AG10803 (cell line): ENCODE measurements at places on chromosomes 13 and 19.

- DNase-seq, result no peak
Measured at GRCh38 chr19:38638461-38638860, 9.0 kb upstream of the ACTN4 start.

GRCh38 chr19:46376241-46377153 lies 29.6 kb downstream of the PPP5C start:
- no peak for DNase-seq

DNA sequence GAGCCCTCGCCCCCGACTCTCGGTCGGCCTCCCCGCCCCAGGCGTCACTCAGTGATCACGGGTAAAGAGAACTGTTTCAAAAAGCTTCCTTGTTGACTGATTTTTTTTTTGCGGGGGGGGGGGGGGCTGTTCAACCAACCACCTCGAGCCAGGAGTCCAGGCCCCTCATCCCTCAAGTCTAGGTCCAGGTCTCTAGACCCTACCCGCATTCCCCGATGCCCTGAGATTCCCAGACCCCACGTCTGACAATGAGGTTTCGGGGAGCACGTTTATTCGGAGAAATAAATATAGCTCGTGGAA lies 4.3 kb downstream of the HRC start:
- no peak for DNase-seq

DNA sequence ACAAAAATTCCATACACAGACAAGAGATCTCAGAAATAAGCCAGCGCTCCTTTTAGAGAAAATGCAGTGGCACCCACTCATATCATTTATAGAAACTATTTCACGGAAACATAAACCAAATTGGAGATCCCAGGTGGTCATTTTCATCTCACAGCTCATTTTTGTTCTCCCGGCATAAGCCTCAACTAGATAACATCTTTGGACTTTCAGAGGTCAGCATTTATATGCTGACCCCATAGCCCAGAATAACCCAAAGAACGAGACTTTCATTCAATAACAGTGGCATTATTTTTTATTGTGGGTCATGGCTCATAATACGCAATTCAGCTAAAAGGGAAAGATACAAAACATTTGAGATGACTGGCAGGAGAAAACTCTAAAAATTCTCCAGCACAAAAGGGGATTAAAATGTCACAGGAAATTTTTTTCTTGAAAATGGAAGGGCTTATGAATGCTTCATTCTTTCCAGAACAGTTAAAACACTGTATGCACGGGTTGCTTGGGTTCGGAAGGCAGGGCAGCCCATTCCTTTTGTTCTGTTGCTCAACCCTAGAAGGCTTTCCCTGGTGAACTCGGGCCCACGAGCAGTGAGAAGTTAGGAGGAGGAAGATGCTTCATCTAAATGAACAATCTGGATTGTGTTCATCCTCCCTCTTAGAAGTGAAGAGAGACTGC lies 24.0 kb downstream of the STARD13 start:
- DNase-seq, result no peak

GRCh38 chr19:19119325-19120237 lies 18.7 kb downstream of the TMEM161A start:
- no peak for DNase-seq

- peak; percentile 22 for DNase-seq
Measured at GRCh38 chr13:110137680-110138009, 169.3 kb downstream of the COL4A1 start.

GRCh38 chr19:17486545-17487240 lies 16.4 kb downstream of the SLC27A1 start:
- DNase-seq, result no peak

DNA sequence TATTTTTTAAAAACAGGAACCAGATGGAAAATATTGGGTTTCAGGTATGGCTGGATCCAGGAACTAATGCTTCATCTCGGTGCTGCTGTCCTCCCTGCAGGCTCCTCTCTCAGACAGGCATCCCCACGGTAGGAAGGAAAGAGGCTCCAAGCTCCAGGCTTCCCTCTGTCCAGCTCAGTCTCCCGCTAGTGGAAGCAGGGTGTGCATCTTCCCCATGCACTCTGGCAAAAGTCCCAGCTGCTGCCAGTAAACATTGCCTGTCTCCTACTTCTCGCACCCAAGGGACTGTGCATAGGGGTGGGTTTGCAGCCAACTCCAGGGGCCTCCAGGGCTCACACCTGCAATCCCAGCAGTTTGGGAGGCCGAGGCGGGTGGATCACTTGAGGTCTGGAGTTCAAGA lies 29.2 kb downstream of the IL12RB1 start:
- DNase-seq, result no peak

GRCh38 chr13:85529218-85529594 lies 270.0 kb downstream of the SLITRK6 start:
- peak; percentile 18 for DNase-seq

DNA sequence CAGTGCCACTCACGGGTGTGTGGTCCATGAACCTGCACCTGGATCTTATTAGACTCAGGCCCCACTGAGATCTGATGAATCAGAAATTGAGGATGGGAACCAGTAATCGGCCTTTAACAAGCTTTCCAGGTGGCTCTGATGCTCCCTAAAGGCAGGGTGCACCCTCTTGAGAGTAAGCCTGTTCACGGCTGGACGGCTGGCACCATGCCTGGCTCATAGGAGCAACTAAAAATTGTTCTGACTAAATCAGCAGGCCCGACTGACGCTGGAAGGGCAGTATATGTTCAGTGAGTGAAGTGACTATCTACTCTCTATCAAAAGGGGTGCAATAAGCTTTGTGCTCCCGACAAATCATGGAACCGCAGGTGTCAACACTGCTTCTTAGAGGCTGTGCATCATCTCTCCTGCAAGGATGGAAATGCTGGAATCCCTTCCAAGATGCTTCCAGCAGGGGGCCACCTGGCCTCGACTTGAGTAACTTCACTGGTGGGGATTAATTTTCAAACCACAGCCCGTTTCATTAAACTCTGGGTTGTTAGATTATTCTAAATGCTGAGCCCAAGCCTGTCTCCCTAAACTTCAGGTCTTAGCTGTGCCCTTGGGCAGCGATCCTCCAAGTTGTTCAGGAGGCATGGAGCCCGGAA lies 28.4 kb downstream of the TMTC4 start:
- DNase-seq, result peak; percentile 20

DNA sequence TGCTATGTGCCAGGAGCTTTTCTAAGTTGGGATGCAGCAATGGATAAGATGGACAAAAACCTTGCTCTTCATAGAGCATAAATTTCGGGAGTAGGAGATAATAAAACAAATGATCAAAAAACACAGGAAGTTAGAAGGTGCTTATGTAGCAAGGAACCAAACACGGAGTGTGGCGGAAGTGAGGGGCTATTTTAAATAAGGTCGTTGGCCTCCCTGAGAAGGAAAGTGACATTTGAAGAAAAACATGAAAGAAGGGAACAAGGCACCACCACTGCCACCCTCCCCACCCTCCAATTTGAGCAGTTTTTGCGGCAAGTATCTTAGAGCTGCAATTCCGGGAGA lies 3.2 kb upstream of the GSX1 start:
- DNase-seq, result no peak

DNA sequence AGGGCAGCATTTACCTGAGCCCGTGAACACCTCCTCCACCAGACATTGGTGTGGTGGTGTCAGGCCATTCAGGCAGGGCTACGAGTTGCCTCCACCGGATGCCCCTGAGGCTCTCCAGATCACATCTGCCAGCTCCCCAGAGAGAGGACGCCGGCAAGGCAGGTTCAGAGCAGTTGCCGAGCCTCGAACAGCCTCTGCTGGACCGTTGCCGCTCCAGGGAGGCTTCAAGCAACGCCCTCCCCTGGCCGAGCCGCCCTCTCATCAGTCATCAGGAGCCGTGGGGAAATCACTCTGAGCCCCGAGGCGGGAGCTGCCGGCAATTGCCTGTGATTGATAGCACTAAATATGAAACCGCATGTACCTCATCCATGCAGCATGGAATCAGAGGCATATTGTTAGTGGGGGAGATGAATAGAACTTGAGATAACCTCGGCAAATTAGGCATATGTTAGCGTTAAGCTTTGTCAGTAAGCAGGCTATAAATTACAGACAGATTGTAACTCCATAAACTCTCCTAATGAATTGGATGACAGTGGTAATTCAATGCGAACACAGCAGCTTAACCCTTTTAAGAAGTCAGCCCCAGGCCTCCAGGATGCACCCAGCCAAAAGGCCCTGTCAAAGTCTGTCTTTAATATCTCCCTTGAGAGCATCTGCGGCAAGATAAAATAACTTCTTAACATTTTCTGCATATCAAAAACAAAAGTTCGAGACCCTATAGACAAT lies 29.8 kb upstream of the SPACA7 start:
- DNase-seq, result no peak

DNA sequence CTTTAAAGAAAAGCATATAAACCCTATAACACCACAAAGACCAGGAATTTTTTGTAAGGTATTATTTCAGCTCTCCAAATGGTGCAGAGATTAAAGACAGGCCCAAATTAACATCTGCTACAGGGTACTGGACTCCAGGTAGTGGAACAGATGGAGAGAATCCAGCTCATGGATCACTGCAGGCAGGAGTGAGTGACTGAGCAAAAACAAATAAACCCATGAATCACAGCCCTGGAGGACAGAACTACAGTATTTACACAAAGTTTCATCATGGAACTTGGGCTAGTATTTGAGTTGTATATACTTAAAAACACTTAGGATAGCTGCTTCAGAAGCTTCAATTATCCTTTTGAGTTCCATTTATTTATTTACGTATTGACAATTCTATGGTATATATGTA lies 132.8 kb upstream of the SPRY2 start:
- DNase-seq, result no peak

- DNase-seq, result no peak
Measured at GRCh38 chr19:54459282-54460229, 4.0 kb downstream of the LENG9 start.

- no peak for DNase-seq
Measured at GRCh38 chr13:66469745-66470144, 760.4 kb downstream of the PCDH9 start.

DNA sequence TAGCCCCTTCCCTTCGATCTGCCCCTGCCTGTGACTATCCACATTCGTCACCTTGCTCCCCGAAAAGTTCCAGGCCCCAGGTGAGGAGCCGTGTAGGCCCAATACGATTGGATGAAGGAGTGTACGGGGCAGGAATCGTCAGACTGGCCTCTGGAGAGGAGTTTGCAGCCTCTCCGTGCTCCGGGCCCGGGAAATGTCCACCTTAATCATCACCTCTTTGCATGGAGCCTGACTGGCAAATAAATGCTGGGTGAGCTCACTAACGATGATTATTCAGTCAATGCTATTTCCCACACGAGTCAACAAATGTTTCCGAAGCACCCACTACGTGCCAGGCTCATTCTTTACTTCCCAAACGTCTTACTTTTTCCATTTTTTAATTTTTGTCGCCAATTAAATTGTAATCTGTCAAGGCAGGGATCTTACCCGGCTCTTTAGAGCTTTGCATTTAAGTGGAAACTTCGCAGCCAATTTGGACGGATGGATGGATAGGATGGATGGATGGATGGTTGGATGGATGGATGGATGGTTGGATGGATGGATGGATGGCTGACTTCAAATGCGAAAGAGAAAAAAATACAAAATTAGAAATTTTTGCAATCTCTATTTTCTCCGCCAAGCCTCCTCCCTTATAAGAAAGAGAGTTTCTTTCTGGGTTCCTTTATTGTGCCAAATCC lies 45.8 kb downstream of the TGDS start:
- DNase-seq, result peak; percentile 49

DNA sequence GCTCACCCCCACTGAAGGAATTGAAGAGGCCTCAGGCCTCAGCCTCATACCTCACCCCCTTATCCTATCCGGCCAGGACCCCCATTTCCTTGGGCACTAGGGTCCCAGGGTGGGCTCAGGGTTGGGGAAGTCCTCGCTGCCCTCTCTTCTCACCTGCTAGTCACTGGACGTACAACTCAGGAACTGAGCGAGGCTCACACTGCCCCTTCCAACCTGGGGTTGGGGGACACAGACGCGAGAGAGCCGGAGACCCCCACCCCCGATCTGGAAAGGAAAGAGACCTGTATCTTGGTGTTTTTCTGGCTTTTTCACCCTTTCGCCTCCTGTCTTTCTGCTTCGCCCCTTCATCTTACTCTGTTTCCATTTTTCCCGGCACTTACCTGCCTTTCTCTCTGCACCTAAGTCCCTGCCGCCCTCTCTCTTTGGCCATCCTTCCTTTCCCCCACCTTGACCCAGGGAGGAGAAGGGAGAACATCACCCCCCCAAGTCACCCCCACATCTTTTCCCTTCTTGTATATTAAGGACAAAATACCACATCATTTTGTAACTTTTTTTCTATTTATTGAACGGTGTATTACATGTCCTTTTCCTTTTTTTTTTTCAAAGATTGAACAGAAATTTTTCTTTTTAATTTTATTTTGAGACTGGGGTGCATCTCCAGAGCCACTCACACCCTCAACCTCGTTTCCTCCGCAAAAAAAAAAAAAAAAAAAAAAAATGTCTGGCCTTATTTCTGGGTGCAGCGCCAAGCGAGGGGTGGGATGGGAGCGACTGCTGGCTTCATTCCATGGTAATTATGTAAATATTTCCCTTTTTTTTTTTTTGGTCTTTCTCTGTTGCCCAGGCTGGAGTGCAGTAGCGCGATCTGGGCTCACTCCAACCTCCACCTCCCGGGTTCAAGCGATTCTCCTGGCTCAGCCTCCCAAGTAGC lies 36.6 kb downstream of the ZSWIM4 start:
- DNase-seq, result no peak

DNA sequence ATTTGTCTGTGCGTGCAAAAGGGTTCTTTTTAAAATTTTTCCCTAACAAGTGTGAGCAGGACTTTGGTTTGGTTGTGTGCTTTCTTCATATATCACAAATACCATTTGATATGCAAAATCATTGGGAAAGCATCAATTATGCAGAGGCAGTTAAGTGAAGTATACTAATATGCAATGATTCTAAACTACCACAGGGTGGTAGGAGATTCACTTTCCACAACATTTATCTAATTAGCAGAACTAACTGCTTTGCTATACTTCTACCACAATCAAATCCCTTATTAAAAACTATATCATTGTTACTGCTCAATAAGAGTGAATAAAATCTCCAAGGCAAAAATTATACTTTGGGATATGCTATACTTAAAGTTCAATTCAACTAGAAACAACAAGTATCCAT lies 2738.9 kb upstream of the PCDH20 start:
- peak; percentile 28 for DNase-seq

- peak; percentile 14 for DNase-seq
Measured at GRCh38 chr13:77874406-77874805, 44.2 kb downstream of the EDNRB start.

GRCh38 chr19:54448040-54448773 lies 792 bp upstream of the LENG8 start:
- peak; percentile 60 for DNase-seq

- DNase-seq, result no peak
Measured at GRCh38 chr19:55095260-55096060, 19.8 kb downstream of the EPS8L1 start.

DNA sequence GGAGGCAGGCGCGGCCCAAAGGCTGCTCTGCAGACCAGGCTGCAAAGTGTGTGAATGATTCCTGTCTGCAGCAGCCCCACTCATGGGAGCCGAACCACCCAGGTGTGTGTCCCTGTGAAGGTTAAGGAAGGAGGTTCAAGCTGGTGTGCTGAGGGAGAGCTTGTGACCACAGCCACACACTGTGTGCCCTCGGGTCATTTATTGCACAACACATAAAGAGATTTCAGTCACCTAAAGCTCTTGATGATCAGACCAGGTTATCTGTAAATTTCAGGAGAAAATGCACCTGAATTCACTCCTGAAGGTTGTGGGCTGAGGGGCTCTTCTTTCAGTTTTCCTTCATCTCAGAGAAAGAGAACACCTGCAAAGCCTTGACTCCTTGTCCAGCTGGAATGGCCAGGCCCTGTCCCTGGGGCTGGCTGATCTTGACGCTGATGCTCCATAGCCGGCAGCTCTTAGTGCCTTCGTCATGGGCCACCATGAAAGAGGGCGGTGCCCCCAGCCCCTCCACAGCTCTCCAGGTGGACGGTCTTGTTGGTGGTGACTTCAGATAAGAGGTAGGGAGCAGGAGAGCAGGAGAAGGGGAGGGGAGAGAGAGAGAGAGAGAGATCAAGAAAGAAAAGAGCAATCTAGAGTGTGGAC lies 110.8 kb upstream of the C1QTNF9B start:
- DNase-seq, result no peak
